Nephron progenitor cell (in vitro differentiated cells): ENCODE measurements at places on chromosomes 7 and 10.

DNA sequence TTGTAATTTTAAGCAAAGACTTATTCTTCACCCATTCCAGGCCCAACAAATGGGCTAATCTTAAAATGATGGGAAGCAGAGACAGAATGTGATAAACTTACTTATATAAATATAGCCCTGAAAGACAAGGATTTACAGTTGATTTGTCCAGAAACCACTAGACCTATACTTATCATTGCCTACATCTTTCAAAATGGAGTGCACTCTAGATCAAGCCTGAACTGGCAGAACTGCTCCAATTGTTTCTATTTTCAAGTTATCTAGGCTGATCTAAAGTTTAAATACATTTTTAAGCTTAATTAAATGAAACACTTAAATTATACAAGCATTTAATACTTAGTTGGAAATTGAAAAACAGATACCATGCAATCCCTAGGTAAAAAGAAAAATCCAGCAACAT, 24.9 kb upstream of the PALS2 start:
- no peak for DNase-seq

DNA sequence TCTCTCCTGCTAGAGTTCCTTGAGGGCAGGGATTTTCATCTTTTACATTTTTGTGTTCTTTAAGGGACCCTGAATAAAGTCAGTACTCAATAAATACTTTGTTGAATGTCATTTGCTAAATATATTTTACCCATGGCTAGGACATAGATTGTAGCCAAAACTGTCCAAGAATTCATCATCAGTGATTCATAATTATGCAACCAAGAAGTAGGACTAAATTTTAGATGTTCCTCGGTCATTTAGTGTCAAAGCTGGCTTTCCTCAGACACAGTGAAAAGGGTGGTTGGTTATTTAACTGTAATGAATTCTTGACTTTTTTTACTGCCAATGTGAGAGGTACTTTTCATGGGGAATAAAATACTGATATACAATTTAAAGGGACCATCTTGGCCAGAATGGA, 3.3 kb downstream of the NUDT13 start:
- no peak for DNase-seq

DNA sequence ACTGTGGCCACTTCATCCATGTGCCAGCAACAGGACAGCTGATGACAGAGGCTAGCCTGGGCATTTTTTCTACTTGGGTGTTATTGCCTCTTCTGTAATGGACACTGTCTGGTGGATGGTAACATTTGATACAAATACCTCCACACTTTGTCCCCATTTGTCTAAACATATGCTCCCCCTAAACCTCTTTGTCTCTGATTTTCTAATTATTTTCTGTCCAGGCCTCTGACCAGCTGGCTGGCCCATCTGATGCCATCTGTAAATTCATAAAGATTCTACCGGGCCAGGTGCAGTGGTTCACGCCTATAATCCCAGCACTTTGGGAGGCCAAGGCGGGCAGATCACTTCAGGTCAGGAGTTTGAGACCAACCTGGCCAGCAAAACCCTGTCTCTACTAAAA, 84.7 kb upstream of the IFRD1 start:
- DNase-seq, result no peak

GRCh38 chr7:15015545-15016314, 113.2 kb upstream of the DGKB start:
- peak; percentile 33 for DNase-seq

DNA sequence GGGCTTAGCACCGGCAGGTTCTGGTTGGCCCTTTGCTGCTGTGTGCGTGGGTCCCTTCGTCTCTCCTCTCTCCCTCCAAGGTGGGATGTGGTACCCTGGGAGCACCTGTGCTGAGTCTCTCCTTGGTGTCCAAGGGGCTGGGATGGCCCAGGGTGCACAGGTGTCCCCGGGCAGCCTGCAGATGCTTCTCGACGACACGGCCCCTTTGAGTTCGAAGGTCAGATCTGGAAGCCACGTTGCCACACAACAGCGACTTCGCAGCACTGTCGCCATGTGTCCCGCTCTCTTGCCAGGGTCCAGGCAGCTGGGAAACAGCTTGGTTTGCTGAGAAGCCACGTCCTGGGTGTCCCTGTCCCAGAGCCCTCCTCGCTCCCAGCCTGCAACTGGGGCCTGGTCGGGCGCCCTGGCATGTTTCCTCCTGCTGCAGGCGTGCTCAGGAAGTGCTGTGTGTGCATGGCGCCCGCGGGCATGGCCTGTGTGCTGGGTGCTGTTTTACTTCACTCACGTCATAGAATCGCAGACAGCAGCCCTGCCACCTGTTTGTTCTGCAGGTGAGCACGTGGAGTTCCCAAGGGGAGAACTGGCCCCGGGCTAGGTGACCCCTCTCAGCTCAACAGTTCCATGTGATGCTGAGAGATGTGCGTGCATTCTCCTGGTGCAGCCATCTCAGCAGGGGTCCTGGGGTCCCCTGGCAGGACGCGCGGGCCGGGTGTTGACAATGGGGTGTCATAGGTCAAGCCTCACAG, 70.9 kb downstream of the DNAJB6 start:
- DNase-seq, result no peak

DNA sequence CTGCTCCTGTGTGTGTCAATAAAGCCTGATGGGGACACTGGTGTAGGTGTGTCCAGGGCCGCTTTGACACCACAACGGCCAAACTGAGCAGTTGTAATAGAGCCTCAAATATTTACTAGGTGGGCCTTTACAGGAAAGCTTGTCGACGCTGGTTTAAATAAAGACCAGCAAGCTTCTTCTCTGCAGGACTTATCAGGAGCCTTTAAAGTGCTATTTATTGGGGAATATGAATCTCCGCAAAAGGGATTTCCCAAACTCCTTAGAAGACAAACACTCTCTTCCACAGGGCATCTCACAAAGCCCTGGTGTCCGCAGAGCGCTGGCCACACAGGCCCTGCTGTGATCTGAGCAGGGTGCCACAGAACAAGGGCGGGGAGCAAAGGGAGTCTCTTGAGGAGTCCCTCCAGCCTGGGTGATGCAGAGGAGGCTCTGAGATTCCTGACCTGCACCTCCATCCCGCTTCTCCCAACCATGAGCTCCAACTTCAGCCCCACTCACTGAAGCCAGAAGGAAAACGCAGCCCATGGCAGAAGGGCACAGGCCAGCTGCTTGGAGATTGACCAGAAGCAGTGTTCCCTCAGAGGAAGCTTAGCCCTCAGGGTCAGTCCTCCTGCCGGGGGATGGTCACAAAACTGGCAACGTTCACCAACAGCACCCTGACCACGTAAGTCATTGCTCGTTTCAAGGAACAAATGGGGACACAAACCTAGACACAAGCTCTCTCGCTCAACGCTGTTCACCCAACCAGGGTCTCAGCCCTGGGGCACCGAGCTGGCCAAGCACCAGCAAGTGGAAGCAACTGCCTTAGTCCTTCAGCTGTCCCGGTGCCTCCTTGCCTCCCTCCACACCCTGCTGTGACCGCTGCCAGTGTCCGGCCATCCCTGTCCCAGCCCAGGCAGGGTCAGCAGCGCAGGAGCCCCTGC, 129.5 kb downstream of the OAT start:
- no peak for DNase-seq

GRCh38 chr10:101020427-101021075, 10.4 kb downstream of the PDZD7 start:
- no peak for DNase-seq

GRCh38 chr10:8400151-8400550, 345.7 kb downstream of the GATA3 start:
- DNase-seq, result no peak

DNA sequence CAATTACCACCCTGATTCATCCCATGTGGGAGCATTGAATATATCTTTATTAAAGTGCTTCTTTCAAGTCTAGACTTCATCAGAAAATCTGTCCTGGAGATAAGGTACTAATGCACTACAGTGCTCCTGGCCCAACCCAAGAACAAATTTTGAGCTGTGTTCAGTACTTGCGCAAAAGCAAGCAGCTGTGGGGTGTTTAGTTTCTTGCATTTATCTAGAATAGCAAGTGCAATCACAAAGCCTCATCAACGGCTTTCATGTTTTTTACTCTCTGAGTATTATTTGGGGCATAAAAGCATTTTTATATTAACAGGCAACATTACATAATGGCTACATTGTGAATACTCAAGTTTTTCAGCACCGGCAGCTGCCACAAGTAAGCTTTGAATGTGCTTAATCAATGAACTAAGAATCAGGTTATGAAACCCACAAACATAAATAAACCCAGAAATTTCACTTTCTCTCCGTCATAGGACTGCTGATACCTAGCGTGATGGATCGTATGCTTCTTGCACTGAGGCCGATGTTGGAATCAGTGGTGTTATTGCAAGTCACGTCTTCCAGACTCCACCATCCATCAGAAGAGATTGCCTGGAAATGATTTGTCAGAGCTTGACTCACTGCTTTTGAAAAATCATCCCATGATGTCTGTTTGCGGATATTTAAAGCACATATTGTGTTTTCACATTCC, 113.1 kb downstream of the CTTNBP2 start:
- DNase-seq, result no peak

GRCh38 chr10:49600046-49600445, 10.1 kb upstream of the SLC18A3 start:
- DNase-seq, result no peak

DNA sequence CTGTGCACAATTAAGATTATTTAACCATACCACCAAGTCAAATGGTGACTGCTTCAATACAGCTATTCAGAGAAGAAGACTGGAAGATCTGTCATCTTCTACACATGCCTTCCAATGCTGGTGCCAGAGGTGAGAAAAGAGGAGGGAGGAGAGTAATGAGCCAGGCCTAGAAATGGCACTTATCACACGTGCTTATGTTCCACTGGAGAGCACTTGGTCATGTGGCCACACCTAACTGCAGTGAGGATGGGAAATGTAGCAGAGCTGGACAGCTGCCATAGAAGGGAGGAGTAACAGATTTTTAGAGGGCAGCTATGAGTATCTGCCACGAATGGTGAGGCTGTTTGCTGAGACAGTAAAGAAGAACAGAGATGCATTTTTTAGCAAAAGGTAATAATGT, 77.1 kb downstream of the MPLKIP start:
- DNase-seq, result no peak

GRCh38 chr10:31179091-31179680, 139.8 kb upstream of the ZEB1 start:
- DNase-seq, result no peak

DNA sequence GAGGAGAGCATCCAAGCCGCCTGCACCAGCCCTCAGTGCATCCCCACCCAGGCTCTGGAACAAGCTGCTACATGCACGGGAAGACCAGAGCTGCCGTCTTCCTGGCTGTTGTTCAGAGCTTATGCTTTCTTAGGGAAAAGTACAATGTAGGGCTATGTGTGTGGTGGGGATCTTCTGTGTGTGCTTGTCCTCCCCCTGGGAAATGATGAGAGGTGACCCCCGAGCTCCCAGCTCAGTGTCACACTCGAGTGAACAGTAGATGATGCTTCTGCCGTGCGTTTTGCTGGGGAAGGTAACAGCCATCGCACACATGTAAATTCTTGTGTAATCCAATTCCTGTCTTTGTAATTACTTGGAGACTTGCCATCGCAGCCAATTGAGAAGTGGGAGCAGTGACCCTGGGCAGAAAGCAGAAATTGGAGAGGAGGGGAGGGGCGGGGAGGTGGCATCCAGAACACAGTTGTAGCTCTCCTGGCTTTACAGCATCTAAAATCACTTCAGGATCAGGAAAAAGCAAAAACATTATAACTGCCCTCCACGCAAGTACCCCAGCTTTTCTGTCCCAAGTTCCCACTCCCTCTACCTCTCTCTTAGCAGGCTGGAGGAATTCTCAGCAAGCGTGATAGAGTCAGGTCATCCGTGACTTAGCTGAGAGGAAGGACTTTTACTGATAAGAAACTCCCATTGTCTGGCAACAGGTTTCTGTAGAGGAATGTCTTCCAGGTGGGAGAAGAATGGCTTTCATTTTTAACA, 149.6 kb downstream of the TCF7L2 start:
- peak; percentile 42 for DNase-seq

- DNase-seq, result no peak
Observed at GRCh38 chr7:41996381-41997035, 240.5 kb downstream of the GLI3 start.

- peak; percentile 35 for DNase-seq
Observed at GRCh38 chr10:86956848-86957448, 467 bp downstream of the MMRN2 start.

DNA sequence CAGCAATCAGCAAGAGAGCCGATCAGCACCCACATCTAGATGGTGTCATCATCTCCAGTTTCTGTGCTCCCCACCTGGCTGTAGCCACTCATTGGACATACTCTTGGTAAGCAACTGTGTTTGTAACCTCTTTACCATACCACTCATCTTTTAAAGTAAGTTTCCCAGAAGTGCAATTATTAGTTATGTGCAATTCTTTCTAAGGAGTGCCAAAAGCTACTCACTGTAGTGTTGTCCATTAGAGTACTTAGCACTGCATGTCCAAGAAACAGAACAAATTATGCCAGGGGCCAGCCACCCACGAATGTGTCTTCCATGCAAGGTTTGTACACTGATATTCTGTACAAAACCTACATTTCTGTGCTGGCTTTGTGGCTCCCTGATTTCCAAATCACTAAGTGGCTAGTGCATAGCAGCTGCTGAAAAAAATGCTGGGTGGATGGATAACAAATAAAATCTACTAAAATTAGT, 131.9 kb downstream of the SRPK2 start:
- DNase-seq, result no peak

- no peak for DNase-seq
Observed at GRCh38 chr7:2750004-2750407, 62.0 kb downstream of the AMZ1 start.

DNA sequence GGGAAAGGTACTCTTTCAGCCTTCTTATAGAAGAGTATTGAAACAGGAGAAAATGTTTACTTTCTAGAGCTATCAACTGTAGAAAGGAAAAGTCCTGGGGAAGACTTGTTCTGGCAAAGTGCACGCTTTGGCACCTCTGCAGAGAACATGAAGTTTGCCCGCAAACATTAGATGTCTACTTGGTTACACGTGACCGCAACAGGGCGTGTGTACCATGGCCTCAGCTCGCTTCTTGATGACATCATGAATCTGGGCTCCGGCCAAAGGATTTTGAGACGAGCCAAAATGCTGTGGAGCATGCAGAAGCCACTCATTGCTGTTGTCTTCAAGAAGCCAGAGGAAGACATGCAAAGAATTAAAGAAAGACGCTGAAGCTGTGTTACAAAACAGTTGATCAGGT, 8.6 kb upstream of the TAS2R60 start:
- no peak for DNase-seq
